ENCODE measurements at places on chromosomes 4 and X.
A peak's percentile ranks its signal among the peaks of the same experiment; 100 is the strongest.

- DNase-seq: no peak
These were observed 18.3 kb downstream of the NLGN3 start for GRCh38 chrX:71162981-71163380.

GRCh38 chr4:1478766-1479355, 72.6 kb upstream of the NKX1-1 start:
- DNase-seq: no peak

GRCh38 chr4:176435901-176436292, 116.1 kb downstream of the SPCS3 start:
- DNase-seq: no peak

DNA sequence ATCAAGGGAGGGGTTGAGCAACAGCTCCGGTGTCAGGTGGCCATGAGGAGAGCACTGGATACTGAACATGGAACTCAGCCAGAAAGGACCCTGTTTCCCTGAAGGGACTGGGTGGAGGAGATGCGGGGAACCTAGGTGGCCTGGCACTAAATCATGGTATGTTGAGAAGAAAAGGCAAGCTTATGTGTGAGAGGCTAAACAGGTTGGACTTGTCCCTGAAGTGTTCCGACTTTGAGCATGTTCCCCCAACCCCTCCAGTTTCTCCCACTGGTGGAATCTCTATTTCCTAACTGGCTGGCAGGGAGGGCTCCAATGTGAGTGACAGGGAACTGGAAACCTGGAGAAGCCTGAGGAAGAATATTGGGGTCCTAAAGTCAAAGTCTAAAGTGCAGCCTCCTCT, 69.5 kb downstream of the PLAC1 start:
- no peak for DNase-seq

DNA sequence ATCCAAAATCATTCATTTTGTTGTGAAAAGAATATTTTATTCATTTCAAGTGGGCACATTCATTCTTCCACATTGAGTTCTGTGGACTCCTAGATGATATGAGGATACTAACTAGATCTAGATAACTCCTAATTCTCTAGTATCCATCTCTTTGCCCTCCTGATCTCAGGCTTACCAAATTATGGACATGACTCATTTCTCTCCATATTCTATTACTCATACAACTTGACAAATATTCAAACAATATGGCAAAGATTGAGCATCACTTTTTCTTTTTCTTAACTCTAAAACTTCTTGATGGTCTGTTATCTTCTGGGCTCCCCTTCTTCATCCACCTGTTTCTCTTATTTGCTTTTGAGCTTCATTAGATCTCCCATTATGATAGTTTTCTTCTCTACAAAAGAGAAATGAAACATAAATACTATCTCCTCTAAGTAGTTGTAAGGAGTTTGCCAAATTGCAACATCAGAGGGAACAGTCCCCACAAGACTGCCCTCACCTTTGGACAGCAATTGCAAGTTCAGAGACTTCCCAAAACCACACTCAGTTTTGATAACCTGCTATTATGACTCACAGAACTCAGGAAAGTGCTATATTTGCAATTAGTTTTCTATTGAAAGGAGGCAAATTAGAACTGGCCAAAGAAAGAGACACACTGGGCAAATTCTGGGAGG, 422.9 kb downstream of the SPRY1 start:
- DNase-seq: peak; percentile 12

- no peak for DNase-seq
These were observed 110.8 kb upstream of the TEX13A start for GRCh38 chrX:105331244-105331643.

DNA sequence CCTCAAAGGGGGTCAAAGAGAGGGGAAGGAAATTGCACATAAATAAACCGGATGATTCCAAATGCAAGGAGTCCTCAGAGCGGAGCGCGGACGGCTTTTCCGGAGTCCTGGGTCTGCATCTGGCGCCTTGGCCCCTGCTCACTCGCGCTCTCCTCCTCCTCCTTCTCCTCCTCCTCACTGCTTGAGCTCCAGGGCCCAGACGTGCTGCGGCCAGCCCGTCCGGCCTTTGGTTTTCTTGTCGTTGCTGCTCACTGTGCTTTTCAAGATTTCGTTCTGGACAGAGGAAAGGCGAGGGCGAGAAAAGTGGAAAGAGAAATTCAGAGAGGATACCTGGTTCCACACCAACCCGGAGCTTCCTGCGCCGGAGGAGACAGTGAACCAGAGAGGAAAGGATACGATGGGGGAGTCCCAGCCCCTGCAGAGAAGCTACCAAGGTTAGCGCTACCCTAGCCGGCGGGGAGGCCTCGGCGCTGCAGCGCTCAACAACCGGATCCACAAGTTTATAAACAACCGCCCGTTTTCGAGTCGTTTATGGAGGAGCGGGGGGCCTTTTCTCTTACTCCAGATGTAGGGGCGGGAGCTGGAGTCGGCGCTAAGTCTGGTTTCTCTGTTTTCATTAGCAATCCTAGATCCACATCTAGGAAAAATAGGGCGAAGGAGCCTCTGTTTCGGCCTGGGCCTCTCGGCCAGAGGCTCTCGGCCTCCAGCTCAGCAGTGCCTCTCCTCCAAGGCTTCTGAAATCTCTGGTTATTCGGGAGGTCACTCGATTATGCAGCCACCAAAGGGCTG, 2.7 kb downstream of the HAND2 start:
- DNase-seq: no peak

- no peak for DNase-seq
These were observed 2.7 kb upstream of the AMELX start for GRCh38 chrX:11290416-11291102.

- DNase-seq: no peak
These were observed 1322.1 kb downstream of the ADGRL3 start for GRCh38 chr4:62522273-62522672.

- DNase-seq: no peak
These were observed 208.8 kb downstream of the SH2D1A start for GRCh38 chrX:124555036-124555595.

DNA sequence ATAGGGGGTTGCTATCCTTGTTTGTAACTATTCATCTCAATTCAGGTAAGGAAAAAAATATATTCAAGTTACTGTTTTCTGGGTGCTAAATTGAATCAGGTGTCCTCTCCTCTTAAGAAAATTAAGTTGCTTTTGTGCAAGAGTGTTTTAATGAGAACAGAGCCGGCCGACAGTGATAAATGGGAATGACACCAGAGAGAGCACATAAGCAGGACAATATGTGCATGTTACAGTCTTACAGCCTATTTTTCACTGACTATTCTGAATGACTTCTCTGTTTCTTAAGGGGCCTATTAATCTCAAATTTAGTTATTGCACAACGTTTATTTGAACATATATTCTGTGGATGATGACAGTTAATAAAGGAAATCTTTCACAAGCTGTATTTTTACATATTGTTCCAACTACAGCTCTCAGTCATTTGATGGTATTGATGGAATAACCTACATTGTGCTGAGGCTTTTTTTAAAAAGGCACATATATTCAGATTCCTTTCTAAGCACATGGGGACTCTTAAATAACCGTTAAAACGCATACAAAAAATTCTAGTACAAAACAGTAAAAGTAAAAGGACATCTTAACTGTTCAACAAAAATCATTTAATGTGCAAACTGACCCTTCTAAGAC, 68.4 kb downstream of the SLC10A7 start:
- DNase-seq: no peak

DNA sequence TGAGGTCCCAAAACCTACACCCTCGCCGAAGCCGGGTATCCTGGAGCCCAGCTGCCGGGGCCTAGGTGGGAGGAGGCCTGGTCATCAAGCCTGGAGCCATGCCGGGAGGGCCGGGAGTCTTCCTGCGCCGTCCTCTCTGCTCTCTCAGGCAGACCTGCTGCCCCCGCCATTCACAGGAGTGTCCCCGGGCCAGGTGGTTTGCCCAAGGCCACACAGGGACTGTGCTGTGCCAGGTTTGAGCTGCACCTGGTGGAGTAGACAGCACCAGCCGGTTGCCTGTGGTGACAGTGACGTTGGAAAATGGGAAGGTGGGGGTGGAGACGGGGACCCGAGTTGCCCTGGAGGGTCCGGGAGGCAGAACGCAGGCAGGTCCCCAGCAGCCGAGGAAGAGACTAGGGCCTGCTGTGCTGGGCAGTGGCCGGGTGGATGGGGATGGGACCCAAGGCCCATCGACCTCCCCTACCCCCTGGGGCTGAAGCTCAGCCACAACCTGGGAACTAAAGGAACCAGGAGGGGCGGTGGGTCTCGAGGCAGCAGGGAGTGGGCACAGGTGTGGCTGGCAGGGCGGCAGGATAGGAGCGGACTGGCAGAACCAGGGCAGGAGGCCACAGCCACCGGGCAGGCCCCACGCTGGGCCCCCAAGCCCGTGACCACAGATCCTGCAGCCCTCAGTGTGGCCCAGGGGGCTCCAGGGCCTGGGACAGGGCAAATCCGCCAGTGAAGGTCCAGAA, 9.5 kb downstream of the DOK7 start:
- DNase-seq: no peak

GRCh38 chr4:47219586-47219985, 188.2 kb downstream of the GABRB1 start:
- DNase-seq: no peak

GRCh38 chrX:131063613-131064012, 5.5 kb downstream of the ARHGAP36 start:
- no peak for DNase-seq

GRCh38 chr4:10442976-10443375, 14.2 kb downstream of the ZNF518B start:
- DNase-seq: no peak

- DNase-seq: no peak
These were observed 32.7 kb downstream of the TMEM47 start for GRCh38 chrX:34624416-34624815.

GRCh38 chrX:77514177-77514576, 67.0 kb downstream of the FGF16 start:
- no peak for DNase-seq

DNA sequence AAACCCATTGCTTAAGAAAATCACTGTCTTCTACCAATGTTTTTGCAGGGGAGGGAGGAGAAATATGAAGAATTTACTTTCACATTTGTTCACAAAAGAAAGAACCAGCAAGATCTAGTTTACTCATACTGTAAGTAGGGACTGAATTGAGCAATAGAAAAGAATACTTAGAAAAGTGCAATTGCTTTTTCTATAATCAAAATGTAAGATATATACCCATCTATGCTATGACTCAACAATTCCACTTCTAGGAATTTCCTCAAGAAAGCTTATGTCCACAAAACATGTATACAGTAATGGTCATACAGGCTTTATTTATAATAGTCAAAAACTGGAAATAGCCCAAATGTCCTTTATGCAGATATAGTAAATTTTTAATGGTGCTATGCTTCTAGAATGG, 196.4 kb downstream of the LRBA start:
- DNase-seq: no peak

GRCh38 chr4:157994863-157995262, 178.0 kb downstream of the GASK1B start:
- DNase-seq: no peak

DNA sequence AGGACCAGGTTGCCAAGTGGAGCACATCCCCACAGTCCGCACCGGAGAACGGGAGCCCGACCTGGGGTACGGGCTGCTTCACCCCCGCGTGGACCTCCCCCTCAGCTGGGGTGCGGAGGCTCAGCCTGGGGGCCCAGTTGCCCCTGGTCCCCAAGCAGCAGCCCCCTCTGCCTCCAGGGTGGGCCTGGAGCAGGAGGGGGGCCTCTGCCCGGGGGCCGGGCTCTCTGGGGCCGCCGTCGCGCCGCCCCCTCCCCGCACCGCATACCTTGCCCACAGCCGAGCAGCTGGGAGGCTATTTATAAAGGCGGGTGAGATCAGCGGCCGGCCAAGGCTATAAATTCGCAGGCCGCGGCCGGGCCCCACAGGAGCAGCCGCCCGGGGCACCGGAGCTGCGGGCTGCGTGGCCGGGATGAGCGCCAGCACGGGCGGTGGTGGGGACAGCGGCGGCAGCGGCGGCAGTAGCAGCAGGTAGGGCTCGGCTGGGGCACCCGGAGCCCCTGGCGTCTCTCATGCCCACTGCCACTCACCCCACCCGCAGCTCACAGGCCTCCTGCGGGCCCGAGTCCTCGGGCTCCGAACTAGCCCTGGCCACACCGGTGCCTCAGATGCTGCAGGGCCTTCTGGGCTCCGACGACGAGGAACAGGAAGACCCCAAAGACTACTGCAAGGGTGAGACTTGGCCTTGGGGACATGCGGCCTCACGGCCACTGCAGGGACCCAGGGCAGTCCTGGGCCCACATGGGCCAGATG, at the start of gene SRPK3:
TSS of gene SRPK3 (plus strand) at position 364 of the 750 bp plus-strand sequence. CDS start at position 410, 46 bp downstream.
- no peak for DNase-seq

DNA sequence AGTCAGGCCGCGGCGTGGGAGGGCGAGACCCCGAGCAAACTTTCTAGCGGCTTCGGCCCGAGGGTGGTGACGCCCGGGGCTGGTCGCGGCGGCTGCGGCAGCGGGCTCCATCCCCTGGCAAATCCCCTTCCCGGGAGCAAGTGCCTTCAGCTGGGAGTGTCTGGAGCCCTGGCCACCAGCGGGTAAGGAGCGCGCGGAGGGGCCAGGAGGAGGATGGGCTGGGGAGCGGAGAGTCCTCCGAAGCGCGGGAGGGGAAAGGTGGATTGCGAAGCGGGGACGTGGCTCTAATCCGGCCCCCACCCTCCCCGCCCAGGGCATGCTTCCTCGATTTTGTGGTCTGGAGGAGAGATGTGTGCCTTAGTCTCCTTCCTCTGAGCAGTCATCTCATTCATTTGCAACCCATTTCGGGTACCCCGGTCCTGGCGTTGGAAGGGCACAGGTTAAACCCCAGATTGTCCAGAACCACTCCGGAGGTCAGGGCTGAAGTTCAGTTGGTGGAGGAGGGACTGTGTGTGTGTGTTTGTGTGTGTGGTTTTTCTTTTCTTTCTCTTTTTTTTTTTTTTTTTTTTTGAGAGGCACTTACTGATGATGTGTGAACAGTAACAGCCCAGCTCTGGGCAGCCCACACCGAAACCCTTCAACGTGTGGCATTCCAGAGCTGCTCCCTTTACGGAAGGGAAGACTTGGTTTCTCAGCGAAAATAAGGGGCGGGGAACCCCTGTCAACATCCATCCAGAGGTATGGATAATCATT, 516 bp downstream of the SGMS2 start:
- DNase-seq: peak; percentile 73

DNA sequence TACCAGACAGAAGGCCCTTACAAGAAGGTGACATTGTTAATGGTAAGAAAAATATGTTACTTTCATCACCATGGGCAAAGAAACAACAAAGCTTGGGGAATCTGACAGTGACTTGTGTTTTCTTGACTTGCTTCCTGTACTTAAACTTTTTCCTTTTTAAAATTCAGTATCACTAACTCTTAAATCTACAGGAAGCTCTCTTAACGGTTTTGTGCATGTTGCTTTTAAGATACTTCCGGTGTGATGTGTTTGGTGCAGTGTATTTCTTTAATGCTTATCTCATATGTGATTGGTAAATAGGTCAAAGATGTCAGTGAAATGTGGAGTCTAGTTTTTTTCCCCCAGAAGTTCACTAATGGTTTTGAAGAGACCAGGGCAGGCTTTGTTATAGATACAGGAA, 45.2 kb downstream of the ADH5 start:
- no peak for DNase-seq
